ENCODE measurements at places on chromosomes 5 and 9.

- no peak for DNase-seq
Measured at GRCh38 chr9:34573599-34574325, 15.8 kb downstream of the CNTFR start.

DNA sequence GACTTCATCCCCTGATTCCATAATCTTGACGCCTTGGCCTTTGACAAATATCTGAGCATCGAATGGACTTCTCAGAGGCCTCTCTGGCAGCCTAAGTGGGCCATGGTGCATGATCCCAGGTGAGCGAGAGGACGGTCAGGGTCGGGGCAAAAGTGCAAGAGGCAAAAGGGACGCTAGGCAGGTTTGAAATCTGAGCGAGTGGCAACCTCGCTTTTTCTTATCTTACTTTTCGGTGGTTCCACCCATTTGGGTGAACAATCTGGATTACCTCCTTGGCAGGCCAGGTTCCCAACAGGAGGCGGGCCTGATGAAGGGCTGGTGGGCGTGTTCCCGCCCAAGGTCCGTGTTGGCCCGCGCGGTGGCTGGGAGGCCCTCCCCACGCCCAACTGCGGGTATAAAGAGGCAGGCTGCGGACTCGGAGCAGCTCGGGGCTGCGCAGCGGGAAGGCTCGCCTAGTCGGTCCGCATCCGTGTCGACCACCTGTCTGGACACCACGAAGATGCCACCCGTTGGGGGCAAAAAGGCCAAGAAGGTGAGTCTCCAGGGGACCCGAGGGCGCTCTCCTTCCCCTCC lies at the start of gene BHMT:
Gene BHMT (plus strand): TSS at position 423 of the 573 bp plus-strand sequence. CDS start 77 bp downstream, at position 500.
- no peak for DNase-seq

- no peak for DNase-seq
Measured at GRCh38 chr5:76521240-76521758, 101.9 kb downstream of the F2RL2 start.

- DNase-seq = no peak
Measured at GRCh38 chr5:1464096-1464446, 18.8 kb upstream of the SLC6A3 start.

- no peak for DNase-seq
Measured at GRCh38 chr5:103117471-103117991, 2.4 kb downstream of the GIN1 start.

GRCh38 chr9:70262948-70263347 lies 4.2 kb downstream of the SMC5 start:
- no peak for DNase-seq

DNA sequence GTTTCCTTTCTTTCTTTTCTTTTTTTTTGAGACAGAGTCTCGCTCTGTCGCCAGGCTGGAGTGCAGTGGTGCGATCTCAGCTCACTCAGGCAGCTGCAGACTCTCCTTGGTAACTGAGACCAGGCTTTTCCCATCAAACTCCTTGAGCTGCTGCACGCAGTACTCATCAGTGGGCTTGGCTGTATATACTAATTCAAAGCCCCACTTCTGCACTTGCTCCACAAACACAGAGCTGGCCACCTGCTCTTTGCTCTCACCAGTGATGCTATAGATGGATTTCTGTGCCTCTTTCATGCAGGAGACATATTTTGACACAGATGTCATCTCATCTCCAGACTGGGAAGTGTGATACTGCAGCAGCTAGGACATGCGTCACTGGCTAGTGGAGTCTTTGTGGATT lies 252.7 kb downstream of the AP3B1 start:
- no peak for DNase-seq

DNA sequence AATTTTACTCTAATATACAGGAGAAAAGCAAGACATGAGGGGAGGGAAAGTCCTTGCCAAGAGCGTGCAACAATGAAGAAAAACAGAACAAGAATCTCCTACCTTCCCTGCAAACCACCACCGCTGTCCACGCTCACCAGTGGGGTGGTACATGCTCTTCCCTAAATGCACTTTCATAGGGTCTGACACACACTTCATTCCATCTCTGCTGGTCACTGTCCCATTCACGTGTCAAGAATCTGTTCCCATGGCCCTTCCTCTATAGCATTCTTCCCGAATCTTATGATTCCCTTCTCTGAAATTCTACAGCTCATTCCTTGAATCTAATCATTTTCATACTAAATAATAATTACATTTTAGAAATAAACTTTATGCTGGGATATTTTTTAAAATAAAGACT lies 11.4 kb upstream of the DNAH5 start:
- DNase-seq = no peak

- DNase-seq = no peak
Measured at GRCh38 chr5:132407970-132408369, 38.5 kb downstream of the SLC22A5 start.

DNA sequence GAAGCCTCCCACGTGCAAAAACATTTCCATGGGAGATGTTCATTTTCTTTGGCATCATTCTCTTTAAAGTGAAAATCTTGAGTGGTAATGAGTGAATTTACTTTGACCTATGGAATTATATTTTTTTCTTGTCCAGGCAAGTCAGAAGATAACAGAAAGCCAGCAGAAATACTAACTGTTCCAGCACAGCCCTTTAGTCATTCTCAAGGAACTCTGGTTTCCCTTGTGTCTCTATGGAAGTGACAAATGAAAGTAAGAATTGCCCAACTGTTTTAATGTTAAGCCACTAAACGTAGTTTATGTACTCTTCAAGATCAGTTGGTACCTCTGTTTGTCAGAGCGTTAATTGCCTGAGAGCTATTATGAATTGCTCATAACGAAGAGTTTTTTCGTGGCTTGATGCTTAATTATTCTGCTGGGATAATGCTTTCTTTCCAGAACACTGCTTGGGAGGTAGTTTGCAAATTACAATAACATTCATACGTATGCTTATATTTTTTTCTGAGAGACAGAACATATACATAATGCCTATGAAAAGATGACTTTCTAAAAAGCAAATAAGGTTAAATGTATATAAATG lies 84.5 kb upstream of the CER1 start:
- DNase-seq = no peak

- no peak for DNase-seq
Measured at GRCh38 chr5:37435261-37435660, 56.1 kb downstream of the WDR70 start.

DNA sequence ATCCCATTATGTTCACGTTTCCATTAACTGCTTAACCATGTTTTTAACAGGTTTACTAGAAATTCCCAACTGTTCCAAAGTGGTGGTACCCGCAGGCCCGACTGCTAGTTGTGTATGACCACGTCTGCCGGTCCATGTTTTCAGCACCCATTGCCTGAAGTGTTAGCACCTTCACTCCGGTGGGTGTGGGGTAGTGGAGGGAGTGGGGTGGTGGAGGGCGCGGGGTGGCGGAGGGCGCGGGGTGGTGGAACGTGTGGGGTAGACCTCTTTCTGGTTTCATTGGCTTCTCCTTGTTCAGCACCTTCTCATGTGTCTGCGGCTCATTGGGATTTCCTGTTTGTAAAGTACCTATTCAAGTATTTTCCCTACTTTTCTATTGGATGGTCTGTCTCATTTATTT lies 37.7 kb downstream of the TPPP start:
- no peak for DNase-seq

- DNase-seq = no peak
Measured at GRCh38 chr5:149561848-149562247, 10.6 kb upstream of the CSNK1A1 start.

- no peak for DNase-seq
Measured at GRCh38 chr5:165573445-165573844, 2068.0 kb downstream of the MAT2B start.

DNA sequence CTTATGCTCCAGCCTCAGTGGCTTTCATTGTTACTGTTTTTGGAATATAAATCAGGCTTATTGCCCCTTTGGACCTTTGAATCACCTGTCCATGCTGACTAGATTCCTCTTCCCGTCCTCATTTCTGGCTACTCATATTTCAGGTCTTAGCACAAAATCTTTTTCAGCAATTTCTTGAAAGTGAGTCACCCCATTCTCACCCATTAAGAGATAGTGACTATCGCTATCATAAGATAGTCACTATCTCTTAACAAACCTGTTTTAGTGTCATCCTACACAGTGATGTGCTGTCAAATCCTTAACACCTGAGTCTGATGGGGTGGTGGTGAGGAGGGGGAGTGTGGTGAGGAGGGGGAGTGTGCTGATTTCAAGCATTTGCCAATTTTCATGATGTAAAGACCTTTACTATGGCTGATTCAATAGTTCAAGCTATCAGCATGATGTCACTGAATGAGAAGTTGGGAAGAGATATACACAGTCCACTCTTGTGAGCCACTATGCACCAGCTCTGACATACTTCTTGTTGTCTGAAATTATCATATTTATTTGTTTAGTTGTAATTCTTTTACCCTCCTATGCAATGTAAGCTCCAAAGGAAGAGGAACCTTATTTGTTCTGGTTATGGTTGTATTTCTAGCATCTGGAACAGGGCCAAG lies 95.3 kb downstream of the GRIA1 start:
- no peak for DNase-seq

DNA sequence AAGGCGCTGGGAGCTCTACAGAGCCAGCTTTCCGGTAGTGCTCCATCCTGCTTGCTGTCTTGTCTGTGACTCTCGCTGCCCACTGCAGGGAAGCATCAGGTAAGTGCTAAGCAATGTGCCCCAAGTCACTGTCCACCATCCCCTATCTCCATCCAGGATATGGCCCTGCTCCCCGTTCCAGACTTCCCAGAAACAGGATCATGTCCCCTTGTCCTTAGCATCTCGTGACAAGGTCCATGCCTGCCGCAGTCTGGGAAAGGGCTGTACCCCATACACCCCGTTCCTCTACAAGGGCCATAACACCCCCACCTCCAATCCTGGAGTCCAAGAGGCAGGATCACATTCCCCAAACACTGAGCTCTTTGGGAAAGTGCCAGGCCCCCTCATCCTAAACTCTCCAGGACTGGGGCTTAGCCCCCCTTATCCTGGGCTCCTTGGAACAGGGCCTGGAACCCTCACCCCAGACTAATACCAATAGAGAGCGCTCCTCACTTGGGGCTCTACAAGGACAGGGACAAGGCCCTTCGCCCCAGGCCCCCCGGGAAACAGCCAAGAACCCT lies 566 bp downstream of the RPP25L start:
- no peak for DNase-seq

GRCh38 chr5:172905346-172906140 lies 53.7 kb upstream of the RPL26L1 start:
- DNase-seq = no peak

GRCh38 chr5:98453296-98453695 lies 320.2 kb upstream of the RGMB start:
- no peak for DNase-seq

- no peak for DNase-seq
Measured at GRCh38 chr5:88881571-88881971, 1.4 kb downstream of the MEF2C start.

GRCh38 chr5:112475747-112476365 lies 56.8 kb upstream of the EPB41L4A start:
- DNase-seq = no peak

DNA sequence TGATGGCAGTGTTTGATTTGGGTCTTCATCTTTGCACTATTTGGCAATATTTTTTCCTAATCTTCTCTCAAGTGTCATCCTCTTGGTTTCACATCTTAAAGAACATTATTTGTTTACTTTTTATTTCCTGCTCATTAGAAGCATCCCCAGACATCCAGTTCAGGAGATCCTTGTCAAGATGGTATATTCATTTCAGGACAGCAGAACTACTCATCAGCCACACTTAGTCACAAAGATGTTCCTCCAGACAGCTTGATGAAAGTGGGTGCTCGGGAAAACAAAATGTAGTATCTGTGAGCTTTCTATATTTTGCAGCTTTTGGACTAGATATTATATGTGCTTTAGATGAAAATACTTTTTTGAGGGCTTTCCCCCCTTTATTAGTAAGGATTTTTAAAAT lies 72.1 kb upstream of the SREK1 start:
- DNase-seq = no peak

DNA sequence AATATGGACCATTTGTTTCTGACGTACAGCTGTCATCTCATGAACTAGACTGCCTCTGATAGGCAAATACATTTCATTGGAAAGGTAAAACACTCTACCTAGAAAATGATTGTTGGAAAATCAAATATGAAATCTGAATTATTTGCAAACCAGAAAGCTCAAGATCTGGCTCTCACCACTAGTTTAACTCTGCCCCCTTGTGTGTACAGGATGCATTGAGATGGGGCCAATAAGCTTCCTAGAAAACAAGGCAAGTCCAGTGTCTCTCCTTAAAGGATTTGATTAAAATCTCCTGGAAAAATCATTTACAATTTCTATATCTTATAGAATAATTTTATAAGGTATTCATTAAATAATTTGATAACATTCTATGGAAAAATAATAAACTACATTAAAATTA lies 311.9 kb upstream of the ANKH start:
- DNase-seq = no peak

- DNase-seq = no peak
Measured at GRCh38 chr5:654071-654778, 38.9 kb downstream of the TPPP start.

- DNase-seq = no peak
Measured at GRCh38 chr5:15375559-15375958, 124.4 kb upstream of the FBXL7 start.

DNA sequence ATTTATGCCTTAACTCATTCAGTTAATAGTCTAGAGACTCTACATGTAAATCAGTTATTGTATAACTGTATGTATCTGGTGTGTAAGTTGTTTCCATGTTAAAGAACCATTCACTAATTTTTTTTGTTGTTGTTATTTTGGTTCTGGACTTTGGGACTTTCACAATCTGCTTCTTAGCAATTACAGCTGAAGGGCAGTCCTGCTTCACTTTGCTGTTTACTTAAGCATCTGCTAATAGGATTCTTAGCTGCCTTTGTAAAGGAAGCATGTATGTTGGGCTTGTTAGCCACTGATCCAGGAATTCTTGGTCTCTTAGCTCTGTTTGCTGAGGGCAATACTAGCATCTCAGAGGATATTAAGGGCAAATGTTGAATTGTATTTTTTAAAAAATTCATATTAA lies 97.0 kb downstream of the FOCAD start:
- no peak for DNase-seq

DNA sequence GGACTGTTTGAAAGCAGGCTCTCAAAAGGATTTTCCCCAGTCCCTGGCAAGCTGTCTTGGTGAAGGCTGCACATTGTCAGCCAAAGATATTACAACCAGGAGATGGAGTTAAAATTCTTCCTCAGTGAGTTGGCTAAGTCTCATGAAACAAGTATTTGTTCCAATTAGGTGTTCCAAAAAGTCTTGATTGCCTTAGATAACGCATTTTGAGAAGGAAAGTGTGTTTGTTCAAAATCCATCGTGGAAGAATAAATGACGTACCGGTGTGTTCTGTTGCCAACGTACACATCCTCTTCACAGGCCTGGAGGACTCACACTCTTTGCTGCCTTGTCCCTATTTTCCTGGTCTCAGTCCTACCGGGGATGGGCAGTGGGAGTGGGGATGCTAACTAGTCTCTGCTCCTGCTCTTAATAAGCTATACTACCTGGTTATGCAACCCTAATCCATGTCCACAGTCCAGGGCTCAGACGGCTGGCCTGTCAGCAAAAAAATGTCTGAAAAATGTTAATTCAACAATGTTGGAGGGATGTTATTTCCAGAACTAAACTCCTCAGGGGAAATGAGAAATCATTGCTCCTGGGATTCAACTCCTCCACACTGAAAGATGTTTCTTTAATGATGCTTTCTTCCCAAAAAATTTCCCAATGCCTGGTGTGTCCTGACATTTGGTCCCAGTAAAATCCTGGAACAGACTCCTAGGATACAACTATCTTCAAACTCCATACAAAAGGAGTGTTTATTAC lies 175.3 kb upstream of the KLF9 start:
- no peak for DNase-seq

Data from activated T-cell treated with anti-CD3 and anti-CD28 coated beads for 48 hours (primary cell).